ENCODE measurements at places on chromosomes 6 and 20. TPM values are rescaled to one million over a fixed set of nuclear protein-coding genes. Genes with fewer than 3 reads are reported as not detected.

DNA sequence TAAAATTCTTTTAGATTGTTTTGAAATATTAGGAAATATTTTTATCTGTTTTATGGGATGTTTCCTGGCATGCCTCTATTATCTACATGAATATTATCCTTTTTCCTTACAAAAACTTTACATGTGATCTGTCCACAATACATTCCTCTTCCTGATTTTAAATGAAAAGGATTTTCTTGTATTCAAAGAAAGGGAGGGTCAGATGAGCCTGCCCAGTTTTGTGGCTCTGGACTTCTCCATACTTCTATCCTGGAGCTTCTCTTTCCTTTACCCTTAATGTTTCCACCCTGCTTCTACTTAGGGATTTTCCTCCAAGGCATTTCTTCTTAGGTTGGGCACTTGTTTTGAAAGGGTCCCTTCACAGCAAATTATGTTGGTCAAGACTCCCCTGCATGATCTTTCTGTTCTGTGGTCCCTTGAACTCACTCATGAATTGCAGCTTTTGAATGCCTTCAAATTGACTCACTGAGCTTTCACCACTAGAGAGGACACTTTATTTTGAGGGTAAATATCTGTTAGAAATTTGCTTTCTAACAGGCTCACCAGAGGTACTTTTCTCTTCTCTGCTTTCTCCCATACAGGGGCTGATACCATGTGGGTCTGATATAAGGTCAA lies 104.9 kb downstream of the CENPW start:
- no peaks in the 10 kb centered on the region for H3K4me1 ChIP-seq
- no peak overlapping the region for H3K4me3 ChIP-seq
- H3K27ac ChIP-seq: no peak overlapping the region
- DNase-seq: no peak

DNA sequence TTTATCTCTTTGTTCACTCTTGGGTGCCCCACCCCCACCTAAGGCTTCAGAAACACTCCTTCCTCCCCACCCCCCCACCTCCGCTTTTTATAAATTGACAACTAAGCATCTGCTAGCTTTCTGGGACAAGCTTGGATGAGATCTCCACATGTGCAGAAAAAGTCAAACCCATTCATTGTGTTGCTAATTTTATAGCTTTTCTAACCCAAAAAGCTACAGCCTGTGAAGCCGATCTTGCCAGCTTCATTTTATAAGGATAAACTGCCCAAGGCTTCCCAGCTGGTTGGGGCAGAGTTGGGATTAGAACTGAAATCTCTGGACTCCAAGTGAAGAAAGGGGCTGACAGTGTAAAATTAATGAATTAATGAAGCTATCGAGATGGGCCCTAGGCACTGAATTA lies 24.1 kb downstream of the BPIFB4 start:
- no peaks in the 10 kb centered on the region for H3K27me3 ChIP-seq
- H3K4me1 ChIP-seq: no peaks in the 10 kb centered on the region
- no peaks in the 10 kb centered on the region for H3K36me3 ChIP-seq

DNA sequence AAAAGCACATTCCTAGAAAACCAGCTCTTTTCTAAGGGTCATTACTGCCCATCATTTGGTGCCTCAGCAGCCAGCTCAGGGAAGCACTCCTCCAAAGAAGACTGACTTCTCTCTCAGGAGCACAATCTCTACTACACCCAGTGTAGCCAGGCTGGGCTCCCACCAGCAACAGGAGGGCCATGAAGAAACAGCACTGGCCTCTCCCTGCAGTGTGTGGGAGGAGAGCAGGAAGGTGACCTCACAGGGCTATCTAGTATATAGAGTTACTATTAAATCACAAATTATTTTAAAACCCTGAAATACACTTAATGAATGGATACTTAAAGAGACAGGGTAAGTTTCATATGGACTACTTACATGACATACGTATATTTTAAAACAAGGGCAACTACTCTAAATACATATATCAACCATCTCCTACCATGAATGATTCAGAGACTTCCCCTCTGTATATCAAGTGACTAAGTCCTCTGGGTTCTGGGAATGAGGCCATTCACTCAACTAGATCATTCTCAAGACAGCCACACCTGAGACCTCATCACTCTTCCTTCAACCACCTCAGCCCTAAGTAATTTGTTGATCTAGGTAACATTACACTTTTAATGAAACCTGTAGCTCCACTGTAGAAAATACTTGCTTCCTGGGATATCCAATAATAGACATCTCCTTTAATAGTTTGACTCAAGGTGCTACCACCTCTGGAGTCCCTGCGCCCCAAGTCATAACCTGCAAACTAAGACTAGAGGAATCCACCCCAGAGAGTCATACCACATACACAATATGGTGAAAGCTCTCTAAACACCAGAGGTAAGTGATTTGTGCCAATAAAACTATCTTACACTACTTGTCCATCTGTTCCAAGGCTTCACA lies 25.2 kb downstream of the TBX18 start:
- no peak overlapping the region for H3K27ac ChIP-seq
- H3K4me1 ChIP-seq: peaks cover 4% of the 10 kb centered on the region
- H3K4me3 ChIP-seq: no peak overlapping the region

DNA sequence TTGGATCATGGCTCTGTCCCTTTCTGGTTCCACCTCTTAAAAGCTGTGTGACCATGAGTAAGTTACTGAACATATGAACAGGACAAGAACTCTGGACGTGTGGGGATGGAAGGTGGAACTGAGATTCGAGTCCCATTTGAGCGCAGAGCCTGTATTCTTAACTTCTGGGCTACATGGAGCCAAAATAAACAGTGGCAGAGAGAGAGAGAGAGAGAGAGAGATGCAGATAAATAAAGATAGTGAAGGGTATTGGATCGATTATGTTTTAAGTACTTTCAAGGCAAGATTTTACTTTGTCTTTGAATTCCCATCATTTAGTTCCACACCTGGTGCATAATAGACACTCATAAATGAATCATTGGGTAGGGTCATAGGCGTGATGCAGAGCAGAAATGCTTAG lies 39.7 kb downstream of the SLC35D3 start:
- H3K36me3 ChIP-seq: no peaks in the 10 kb centered on the region
- H3K4me1 ChIP-seq: no peaks in the 10 kb centered on the region
- no peak overlapping the region for H3K4me3 ChIP-seq
- no peaks in the 10 kb centered on the region for H3K27me3 ChIP-seq
- no peak for DNase-seq
- no peak overlapping the region for H3K27ac ChIP-seq

DNA sequence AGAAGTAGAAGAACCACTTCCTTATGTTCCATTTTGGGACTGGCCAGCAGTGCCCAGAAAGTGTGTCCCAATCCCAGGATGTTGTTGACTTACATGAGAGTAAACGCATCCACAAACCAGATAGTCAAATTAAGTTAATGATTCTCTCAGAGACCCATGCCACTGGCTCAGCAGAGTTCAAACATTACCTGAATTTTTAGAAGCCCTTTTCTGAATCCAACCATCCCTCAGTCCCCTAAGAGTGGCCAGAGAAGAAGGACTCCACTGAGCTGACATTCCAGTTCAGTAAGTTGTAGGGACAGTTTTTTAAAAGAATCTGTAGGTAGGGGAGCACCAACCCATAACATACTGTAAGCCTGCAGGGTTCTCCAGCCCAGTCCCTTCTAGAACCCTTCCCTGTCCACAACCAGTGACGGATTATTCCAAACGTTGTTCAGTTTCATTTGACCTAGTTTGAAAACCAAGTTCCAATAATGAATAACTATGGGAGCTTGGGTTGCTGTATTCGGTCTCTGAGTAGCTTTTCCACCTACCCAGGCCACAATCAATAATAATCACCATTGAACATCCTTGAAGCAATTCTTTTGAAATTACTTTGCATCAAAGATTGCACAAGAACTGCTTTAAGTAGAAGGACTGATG lies 153.0 kb downstream of the LPA start:
- no peaks in the 10 kb centered on the region for H3K27me3 ChIP-seq
- H3K27ac ChIP-seq: no peak overlapping the region
- H3K36me3 ChIP-seq: no peaks in the 10 kb centered on the region
- no peak overlapping the region for H3K4me3 ChIP-seq
- H3K4me1 ChIP-seq: no peaks in the 10 kb centered on the region

GRCh38 chr20:26169506-26169905 lies 472.9 kb upstream of the ZNF337 start:
- H3K36me3 ChIP-seq: no peaks in the 10 kb centered on the region
- H3K27me3 ChIP-seq: no peaks in the 10 kb centered on the region
- no peaks in the 10 kb centered on the region for H3K4me1 ChIP-seq
- DNase-seq: no peak

DNA sequence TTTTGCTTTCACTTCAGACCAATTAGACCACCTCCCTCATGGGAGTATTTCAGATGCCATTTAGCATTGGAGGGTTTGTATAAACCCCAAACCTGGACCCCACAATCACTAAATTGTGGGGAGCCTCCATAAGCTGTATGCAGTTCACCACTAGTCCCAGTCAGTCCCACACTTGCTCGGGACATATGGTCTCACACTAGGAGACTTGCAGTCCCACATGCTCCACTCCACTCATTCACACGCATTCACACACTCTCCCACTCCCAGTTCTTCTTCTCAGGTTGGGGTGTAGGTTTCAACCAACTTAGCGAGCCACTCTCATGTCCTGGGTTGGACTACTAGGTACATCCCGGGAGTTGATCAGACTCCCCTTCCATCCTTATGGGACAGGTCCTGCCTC lies 84.5 kb upstream of the GPR6 start:
- DNase-seq: no peak
- no peak overlapping the region for H3K4me3 ChIP-seq
- no peaks in the 10 kb centered on the region for H3K27me3 ChIP-seq
- H3K36me3 ChIP-seq: no peaks in the 10 kb centered on the region
- no peak overlapping the region for H3K27ac ChIP-seq

The PHIP gene
- total RNA-seq: 25.0 TPM

The PROKR2 gene
- total RNA-seq: not detected

The IL17F gene
- total RNA-seq: not detected

The FOXF2 gene
- total RNA-seq: 0.41 TPM

The LZTS3 gene
- total RNA-seq: 9.5 TPM

The RIN2 gene
- 60.9 TPM for total RNA-seq

The OVOL2 gene
- 0.71 TPM for total RNA-seq

Measured in thoracic aorta (tissue), 2 donors.